ENCODE measurements at places on chromosomes 12 and 14.
A peak's percentile ranks its signal among the peaks of the same experiment; 100 is the strongest.

GRCh38 chr12:80268924-80269749 lies 169.8 kb downstream of the OTOGL start:
- no peak for DNase-seq

GRCh38 chr14:92898566-92899131 lies 24.3 kb upstream of the CHGA start:
- DNase-seq = no peak

DNA sequence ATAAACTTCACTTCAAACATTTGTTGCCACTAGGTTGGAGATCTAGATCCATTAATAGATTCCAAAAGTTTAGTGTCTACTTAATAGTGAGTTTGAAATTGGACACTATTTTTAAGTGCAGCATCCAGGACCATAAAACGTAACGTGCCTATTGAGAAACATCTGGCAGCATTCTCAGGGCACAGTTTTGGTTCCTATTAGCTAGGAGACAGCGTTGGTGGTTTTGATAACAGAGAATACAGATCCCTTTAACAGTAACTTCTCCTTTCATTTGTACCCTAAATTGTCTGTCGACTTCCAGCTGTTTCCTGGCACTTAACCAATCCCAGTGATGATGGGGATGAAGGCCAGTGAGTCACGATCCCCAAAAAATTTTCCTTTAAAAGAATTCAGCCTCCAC lies 25.8 kb downstream of the KCNK10 start:
- no peak for DNase-seq

DNA sequence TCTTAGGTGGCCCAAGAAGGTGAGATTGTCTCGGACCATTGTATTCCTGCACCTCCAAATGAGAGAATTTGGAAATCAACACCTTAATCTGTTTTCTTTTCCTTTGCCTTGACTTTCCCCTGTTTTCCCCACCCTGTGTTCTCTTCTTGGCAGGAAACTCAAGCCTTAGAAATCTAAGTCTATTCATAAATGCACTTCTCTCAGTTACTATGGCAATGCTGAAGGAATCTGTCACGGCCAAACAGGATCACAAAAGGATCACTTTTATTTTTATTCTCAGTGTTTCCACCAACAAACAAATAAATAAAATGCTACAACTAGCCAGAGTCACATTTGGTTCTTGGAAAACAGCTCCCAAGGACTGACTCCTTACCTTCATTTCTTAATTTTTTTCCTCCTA lies 270.5 kb downstream of the BCAT1 start:
- DNase-seq = no peak

GRCh38 chr14:77313371-77313770 lies 7.3 kb downstream of the POMT2 start:
- no peak for DNase-seq

- DNase-seq = no peak
These were observed 173.6 kb downstream of the ETV6 start for GRCh38 chr12:11823043-11823442.

DNA sequence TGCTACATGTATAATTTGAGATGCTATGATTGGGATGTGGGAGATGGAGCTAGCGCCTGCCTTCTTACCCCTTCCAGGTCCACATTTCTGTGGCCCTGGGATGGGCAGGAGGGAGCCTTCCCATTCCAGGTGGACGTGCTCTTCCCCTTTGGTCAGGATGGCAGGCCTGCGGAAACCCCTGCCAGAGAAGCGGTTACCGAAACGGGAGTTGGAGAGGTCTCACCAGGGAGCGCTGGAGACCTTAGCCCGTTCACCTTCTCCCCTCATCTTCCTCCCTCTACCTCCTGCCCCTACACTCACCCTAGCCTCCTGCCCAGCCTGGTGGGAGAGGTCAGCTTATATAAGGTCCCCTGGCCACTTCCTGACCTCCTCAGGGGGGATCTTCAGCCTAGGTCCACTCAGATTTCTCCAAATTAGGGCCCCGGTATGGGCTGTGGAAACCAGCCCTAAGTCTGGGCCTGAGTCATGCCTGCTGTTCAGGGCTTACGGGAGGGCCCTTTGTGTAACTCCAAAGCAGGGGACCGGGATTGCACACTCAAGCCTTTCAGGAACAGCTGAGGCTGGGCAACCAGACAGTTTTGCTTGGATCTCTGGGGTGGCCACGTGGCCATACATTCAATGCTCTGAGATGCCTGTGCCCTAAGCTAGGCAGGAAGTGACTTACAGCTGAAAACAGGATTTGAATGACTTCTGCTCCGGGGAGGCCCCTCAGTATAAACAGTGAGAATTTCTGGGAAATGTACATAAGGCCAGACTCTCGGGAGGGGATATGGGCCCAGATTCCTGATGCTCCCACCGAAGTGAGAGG lies 10.2 kb upstream of the MEG3 start:
- DNase-seq = no peak

GRCh38 chr12:49304161-49304560 lies 9.2 kb downstream of the PRPH start:
- no peak for DNase-seq

- DNase-seq = no peak
These were observed 195.5 kb downstream of the EGLN3 start for GRCh38 chr14:33755358-33755757.

DNA sequence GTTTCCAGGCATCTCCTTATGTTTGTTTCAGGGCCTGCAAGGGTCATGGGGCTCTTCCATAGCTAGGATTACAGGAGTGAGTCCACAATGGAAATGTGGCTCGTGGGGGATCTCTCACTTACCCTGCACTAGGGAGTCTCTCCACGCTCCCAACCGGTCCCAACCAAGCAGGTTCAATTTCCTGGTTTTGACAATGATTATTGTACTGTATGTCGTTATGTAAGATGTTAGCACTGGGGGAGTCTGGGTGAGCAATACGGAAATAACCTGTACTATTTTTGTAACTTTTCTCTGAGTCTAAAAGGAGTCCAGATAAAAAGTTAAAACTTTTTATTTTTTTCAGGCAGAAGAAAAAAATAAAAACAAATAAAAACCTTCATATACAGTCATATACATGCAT lies 325.7 kb upstream of the RGS6 start:
- DNase-seq = no peak

- peak; percentile 61 for DNase-seq
These were observed at the start of gene KIF5A for GRCh38 chr12:57549909-57550640. TSS of gene KIF5A (plus strand) at chr12:57550044. CDS start at chr12:57550272, 228 bp downstream.

DNA sequence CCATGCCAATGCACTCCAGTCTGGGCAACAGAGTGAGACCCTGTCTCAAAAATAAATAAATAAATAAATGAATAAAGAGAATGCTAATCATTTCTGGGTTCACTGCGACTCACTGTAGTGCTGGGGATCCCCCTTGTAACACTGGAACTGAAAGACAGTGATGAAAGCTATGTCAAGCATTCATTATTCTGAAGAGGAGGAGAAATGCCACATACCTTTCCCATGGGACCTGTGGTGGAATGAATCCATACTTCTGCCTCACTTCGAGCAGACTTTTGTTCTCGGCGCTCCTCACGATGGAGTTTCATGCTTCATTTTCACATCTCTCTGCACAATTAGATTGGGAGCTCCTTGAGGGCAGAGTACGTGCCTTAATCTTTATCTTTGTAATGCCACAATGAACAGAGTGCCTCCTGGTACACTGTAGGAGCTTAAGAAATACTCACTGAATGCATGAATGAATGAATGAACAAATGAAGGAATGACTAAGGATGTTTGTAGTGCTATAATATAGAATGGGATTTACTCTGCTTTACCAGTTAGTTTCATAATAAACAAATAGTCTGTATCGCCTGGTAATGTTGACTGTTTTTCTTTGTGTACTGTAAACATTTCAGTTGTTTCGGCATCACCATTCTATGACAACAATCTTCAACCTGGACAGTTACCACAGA lies 45.8 kb downstream of the DRAM1 start:
- DNase-seq = no peak

GRCh38 chr12:60112763-60113162 lies 516.9 kb downstream of the SLC16A7 start:
- no peak for DNase-seq

DNA sequence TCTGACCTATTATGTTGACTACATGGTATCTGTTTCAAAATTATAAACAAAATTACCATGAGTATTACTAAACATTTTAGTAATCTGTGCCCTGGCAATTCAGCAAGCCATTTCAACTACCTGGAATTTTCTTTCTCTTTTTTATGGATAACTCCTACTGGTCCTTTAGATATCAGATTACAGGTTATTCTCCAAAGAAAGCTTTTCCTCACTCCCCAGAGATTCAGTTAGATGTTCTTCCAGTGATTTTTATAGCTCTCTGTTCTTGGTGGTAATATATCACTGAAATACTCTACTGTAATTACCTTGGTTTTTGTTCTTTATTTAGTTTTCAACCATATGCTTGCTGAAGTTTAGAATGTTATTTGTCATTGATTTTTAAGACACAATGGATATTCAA lies 930.2 kb upstream of the FOXG1 start:
- no peak for DNase-seq

Measured in CD4-positive, alpha-beta T cell treated with Interleukin-10 for 1 hour (primary cell).